Non-pigmented ciliary epithelial cell (primary cell): ENCODE measurements at places on chromosomes 16 and 17.

DNA sequence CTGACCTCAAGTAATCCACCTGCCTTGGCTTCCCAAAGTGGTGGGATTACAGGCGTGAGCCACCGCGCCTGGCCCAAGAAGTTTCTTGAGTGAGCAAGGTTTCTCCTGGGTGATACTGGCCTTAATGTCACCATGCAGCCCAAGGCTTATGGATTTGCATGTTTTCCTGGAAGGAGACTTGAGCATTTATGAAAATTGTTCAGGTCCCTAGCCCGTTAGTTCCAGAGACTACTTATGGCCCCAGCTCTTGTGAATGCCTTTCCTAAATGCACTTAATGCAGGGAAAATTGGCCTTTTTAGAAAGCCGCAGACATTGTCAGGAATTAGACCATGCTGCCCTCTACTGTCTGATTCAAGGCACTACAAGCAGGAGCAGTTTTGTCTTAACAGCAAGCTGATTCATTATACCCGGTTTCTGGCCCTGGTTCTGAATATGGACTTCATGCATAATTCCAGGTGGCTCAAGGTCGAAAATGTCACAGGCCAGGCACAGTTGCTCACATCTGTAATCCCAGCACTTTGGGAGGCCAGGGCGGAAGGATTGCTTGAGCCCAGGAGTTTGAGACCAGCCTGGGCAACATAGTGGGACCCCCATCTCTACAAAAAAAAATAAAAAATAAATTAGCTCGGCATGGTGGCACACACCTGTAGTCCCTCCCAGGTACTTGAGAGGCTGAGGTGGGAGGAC, 91.3 kb downstream of the SNX29 start:
- DNase-seq, result no peak

DNA sequence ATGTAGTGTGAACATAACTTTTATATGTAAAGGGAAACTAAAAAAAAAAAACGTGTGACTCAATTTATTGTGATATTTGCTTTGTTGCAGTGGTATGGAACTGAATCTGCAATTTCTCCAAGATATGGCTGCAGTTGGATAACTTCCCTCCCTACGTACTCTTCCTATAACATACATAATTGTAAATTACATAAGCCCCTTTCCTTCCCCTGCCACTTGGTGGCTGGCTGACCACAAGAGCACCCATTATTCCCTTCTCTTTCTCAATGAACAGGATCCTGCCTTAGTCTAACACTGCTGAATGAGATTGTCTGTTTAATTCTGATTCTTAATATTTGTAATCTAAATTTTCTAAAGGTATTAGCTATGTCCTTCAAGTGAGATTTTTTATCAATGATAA, 27.8 kb downstream of the CCL4 start:
- no peak for DNase-seq

GRCh38 chr16:29925105-29925756, 795 bp downstream of the KCTD13 start:
- no peak for DNase-seq

DNA sequence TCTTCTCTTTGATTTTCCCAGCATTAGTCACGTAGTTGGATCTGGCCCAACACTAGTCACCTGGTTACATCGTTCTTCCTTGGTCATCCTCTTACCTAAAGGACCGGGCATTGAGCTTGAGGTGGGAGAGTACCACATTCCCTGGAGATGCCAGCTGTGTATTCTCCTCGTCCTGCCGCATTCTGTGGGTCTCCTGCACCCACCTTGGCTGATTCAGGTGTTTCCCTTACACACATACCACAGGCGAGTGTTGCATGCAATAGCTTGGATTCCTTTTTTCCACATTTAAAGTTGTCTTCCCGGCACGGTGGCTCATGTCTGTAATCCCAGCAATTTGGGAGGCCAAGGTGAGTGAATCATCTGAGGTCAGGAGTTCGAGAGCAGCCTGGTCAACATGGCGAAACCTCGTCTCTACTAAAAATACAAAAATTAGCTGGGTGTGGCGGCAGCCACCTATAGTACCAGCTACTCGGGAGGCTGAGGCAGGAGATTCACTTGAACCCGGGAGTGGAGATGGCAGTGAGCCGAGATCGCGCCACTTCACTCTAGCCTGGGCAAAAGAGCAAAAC, 21.6 kb upstream of the CLEC18C start:
- DNase-seq, result no peak

- DNase-seq, result no peak
Observed at GRCh38 chr17:40093005-40093579, 7.3 kb downstream of the NR1D1 start.

DNA sequence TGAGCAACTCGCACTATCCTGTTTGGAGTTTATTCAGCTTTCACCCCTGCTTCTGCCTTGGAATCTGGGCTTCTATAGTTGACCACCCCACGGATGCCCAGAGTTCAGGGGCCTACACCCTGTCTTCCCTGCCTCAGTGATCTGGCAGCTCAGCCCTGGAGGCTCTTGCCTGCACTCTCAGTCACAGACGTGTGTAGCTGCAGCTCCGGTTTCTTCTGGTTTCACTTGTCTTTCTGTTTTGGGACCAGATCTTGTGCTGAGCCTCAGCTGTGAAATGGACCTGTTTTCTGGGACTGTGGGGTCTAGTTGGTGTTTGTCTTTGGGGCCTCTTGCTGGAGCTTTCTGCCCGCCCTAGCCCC, 5.8 kb downstream of the GPT2 start:
- DNase-seq, result no peak
